ENCODE measurements at places on chromosomes 12 and 14. TPM values are rescaled to one million over a fixed set of nuclear protein-coding genes. Genes with fewer than 3 reads are reported as not detected.

KLRG1 gene
- 0.36 TPM for total RNA-seq

NRIP2 gene
- total RNA-seq: 8.7 TPM

CYP27B1 gene
- total RNA-seq: 0.91 TPM

KRT77 gene
- total RNA-seq: 0.09 TPM

APAF1 gene
- total RNA-seq: 9.4 TPM

ANKRD52 gene
- 18.5 TPM for total RNA-seq

NUAK1 gene
- 16.0 TPM for total RNA-seq

MPHOSPH9 gene
- total RNA-seq: 25.0 TPM

ZDHHC22 gene
- total RNA-seq: 0.11 TPM

TDRD9 gene
- 18.2 TPM for total RNA-seq

ALDH1L2 gene
- 5.3 TPM for total RNA-seq

Measured in prostate gland (tissue), 2 donors.